ENCODE measurements at places on chromosomes 7 and 10. TPM values are rescaled to one million over a fixed set of nuclear protein-coding genes. Genes with fewer than 3 reads are reported as not detected.

DNA sequence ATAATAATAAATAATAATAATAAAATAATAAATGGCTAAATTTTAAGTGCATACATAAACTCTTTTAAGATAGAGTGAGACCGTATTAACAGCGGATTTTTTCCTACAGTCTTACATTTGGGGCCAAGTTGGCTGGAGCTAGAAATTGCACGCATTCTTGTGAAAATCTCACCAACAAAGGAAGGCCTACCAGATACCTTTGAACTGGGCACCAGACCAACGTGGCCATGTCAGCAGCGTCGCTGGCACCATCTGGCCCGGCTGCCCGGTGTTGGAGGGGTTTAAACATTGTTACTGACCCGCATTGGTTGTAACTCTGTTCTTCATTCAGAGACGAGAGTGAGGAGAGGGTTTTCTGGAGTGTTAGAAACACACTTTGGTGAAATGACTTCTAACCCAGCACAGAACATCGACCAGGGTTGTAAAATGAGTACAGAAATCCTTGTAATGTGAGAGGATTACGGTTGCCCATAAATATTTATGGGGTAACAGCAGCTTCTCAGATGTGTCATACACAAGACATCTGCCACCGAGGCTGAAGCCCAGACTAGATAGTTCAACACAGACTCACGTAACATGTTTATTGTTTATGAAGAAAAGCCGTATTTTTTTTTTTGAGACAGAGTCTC, 34.6 kb upstream of the UNCX start:
- no peak for DNase-seq

DNA sequence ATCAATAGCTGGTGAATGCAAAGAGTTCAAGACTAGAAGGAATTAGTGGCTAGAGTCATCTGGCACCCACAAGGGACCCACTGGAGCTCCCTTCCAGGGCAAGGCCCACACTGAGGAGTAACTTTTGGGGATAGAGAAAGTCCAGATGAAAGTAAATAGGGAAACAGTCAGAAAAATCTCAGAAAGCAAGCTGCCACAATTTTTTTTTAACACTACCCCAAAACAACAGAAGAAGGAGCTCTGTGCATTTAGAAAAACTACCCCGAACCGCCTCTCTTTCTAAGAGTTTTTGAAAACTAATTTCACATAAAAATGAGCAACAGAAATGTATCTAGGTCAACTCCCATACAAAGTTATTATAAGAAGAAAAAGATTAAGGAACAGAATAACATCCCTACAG, 42.2 kb downstream of the AOAH start:
- DNase-seq = no peak

DNA sequence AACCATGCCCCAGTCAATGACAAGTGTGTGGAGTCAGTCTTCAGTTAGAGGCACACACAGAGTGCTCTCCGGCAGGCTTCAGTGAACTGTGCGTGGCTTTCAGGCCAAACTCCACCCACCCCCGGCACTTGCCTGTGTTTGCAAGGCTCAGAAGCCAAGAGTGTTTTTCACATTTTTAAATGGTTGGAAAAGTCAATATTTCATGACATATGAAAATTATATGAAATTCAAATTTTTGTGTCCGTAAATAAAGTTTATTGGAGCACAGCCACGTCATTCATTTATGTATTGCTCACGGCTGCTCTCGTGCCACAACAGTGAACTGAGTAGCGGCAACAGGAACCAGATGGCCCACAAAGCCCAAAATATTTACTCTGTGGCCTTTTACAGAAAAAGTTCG, 104.7 kb downstream of the SFMBT2 start:
- no peak for DNase-seq

DNA sequence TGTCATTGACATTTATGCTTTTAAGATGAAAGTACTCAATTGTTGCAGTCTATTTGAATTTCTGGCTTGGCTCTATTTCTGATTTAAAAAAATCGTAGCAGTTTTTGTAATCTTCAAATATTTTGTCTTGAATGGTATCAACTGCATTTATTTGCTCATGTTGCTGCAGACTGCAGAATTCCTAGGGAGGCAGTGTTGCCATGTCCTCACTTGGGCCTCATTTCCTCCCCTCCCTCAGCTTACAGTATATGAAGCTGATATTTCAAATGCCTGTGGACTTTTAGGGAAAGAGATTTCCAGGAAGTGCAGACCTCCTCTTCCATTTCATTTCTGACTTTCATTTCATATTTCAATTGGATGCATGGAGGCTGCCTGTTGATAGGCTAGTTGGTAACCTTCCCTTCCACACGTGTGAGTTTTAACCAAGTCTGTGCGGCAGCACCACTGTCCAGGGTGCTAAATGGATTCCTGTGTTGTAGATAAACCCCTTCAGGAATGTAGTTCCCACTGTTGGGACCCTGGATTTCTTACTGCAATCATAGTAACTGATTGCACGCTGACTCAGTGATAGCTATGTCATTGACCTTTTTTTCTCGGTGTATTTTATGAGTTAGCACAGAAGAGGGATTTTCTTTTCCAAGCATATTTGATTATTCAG, 17.5 kb downstream of the VPS50 start:
- DNase-seq = no peak

DNA sequence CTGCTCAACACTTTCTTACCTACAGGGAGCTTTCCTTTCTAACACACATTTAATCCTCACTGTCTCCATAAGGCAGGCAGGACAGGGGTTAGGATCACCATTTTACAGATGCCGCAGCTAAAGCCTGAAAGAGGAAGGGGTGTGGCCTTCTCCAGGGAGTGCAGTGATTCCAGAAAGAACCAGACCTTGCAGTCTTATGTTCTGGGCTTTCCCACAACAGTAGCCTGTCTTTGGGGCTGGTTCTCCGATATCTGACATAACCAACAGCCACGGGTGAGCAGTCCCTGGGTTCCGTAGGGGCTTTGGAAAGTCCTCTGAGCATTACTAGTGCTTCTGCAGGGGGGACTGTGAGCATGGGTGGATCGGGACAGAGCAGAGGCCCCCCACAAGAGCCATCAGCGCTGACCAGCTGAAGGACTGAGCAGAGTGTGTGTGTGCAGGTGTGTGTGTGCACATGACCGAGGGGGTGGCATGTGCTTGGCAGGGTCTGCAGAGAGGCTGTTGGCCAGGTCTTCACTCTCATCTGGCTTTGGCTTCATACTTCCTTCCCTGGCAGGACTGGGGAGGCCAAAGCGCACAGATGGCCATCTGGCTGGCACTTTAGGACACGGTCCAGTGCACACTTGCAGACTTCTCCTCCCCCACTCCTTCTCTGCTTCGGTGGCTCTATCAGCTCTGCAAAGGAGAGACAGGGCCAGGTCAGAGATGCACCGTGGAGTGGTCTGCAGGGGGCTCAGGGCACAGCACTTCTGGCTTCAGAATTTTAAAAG, 400.3 kb downstream of the RPS24 start:
- DNase-seq = no peak

- DNase-seq = no peak
These were observed 59.4 kb downstream of the ST7 start for GRCh38 chr7:117012696-117013095.

DNA sequence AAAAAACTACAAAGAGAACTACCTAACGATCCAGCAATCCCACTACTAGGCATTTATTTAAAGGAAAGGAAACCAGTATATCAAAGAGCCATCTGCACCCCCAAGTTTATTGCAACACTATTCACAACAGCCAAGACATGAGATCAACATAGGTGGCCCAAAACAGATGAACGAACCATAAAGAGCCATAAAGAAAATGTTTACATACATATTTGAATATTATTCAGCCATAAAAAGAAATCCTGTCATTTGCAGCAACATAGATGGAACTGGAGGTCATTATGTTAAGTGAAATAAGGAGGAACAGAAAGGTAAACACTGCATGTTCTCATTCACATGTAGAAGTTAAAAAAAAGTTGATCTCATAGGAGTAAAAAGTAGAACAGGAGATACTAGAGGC, 15.6 kb upstream of the SLC26A3 start:
- no peak for DNase-seq

DNA sequence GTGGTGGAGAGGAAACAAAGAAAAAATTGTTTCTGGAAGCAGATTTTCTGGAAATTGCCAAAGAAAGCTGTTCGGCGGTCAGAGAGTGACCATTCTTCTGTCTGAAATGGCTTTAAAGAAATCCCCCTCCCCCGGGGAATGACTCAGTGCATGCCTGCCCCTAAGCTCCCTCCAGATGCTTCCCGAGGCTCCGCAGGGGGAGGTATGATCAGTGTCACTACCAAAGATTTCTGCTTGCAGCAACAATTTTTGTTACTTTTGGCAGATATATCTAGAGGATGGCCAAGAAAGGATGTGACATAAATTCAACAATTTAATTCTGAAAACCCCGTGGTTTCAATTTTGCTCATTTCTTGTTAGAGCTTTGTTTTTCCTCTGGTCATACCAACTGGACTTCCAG, 163.9 kb downstream of the JCAD start:
- no peak for DNase-seq

- no peak for DNase-seq
These were observed 519 bp upstream of the ZNF655 start for GRCh38 chr7:99557940-99558305.

GRCh38 chr7:85823396-85824080, 636.7 kb upstream of the SEMA3D start:
- no peak for DNase-seq

- no peak for DNase-seq
These were observed 33.7 kb downstream of the AGK start for GRCh38 chr7:141584935-141585334.

DNA sequence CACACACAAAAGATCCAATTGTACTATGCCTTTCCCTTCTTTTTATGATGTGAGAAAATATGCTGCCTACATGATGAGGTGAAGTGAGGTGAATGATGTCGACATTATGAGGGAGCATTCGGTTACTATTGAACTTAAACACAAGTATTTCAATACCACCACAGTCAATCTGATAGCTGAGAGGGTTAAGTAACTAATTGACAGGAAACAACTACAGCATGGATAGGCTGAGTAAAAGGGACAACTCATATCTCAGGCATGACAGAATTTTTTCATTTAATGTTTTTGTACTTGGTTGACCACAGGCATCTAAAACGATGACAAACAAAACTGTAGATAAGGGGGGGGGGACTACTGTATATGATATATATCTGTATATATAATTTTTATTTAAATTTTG, 488.9 kb downstream of the SH2D4B start:
- no peak for DNase-seq

GRCh38 chr10:75987616-75988015, 556.2 kb downstream of the LRMDA start:
- DNase-seq = no peak

GRCh38 chr10:78925800-78926319, 142.9 kb upstream of the ZMIZ1 start:
- DNase-seq = no peak

DNA sequence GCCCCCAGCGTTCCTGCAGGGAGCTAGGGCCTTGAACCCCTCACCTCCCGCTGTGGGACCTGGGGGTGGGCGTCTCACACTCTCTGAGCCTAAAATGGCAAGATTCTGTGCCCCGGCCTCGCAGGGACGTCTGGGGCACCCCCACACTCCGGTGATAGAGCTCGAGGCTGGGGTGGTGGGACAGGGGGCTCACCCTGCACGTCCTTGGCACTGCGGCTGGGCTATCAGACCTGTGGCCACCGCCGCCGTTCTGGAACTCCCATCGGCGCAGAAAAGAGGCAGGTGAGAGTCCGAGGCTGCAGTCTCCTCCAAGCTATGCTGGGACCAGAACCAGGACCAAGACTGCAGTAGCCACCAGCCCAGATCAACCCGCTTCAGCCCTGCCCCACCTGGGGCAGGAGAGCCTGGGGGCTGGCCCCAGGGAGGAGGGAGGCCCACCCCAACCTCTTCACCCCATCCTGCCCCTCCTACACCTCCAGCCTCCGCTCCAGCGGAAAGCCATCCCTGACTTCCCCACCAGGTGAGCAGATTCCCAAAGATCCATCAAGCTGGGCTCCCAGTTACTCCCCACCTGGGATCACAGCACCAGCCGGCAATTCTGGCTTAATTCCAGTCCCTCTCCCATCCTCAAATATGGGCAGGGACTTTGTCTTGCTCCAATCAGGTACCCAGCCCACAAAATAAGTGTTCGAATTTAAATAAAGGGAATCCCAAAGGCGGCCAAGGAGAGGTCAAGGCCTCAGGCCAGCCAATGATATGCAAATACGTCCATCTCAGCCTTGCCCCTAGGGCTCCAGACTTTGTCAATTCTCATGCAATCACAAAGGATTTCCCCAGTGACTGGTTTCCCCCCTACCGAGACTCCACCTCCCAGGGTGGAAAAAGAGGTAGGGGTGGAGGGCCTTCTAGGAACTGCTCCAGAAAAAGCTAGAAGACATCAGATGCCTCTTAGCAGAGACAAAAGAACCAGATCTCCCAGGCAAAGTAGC, 16.4 kb downstream of the TNRC18 start:
- no peak for DNase-seq

DNA sequence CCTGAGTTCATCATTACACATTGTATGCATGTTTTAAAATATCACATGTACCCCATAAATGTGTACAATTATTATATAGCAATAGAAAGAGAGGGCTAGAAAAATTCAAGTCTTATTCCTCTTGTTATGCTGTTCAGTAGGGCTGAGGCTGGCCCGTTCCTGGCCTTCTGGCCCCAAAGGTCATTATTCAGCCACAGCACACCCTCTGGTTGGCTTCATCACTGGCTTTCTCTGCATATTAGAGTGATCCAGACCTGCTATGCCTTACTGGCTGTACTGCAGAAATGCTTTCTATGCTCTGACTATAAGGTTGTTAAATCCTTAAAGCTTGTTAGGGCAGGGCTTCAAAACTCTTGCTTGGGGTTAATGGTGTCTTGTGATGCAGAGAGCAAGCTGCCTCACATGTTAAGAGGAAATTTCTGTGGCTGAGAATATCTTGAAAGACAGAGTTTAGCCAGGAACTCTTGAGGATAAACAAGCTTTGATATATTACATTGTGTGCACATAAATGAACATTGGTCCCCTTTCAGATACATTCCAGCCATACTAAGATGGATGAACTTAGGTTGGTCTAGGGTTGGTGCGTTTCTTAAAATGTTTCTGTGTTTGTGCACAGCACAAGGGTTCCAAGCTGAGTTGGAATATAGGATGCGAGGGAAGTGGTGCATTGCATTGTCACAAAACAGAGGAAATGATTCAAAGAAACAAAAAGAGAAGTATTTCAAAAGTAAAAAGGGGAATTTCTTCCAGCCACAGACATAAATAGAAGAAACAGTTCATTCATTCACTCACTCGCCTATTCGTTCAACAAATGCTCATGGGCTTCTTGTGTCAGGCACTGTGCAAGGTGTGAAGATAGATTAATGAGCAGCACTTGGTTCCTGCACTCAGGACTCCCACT, 61.6 kb upstream of the WDR11 start:
- DNase-seq = no peak

GRCh38 chr10:101397140-101397539, 43.2 kb downstream of the BTRC start:
- DNase-seq = peak; percentile 3

DNA sequence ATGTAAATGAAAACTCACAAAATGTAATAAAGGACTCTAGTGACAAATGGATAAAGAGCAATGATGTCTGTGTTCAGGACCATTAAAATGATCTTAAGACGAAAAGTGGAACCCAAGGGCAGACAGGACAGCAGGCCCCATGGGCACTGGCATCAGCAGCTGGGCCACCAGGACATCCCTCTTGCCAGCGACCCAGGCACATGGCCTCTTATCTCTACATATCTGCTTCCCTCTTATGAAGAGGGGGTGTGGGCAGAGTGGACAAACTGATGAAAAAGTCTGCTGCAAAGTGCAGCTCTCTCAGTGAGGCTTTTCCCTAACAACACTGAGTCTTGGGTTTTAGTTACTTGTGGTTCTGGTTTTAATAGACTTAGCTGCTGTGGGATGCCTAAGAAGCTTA, 44.8 kb upstream of the ANKRD1 start:
- no peak for DNase-seq

The PIP gene
- not detected for total RNA-seq

The KAZALD1 gene
- not detected for total RNA-seq

The EEF1AKMT2 gene
- 18.4 TPM for total RNA-seq

The PVRIG gene
- total RNA-seq = 83.8 TPM

The MPP7 gene
- total RNA-seq = 26.6 TPM

The GPR26 gene
- not detected for total RNA-seq

Measured in naive thymus-derived CD8-positive, alpha-beta T cell (primary cell).